CD8-positive, alpha-beta memory T cell (primary cell): ENCODE measurements at places on chromosomes 13 and 19.

DNA sequence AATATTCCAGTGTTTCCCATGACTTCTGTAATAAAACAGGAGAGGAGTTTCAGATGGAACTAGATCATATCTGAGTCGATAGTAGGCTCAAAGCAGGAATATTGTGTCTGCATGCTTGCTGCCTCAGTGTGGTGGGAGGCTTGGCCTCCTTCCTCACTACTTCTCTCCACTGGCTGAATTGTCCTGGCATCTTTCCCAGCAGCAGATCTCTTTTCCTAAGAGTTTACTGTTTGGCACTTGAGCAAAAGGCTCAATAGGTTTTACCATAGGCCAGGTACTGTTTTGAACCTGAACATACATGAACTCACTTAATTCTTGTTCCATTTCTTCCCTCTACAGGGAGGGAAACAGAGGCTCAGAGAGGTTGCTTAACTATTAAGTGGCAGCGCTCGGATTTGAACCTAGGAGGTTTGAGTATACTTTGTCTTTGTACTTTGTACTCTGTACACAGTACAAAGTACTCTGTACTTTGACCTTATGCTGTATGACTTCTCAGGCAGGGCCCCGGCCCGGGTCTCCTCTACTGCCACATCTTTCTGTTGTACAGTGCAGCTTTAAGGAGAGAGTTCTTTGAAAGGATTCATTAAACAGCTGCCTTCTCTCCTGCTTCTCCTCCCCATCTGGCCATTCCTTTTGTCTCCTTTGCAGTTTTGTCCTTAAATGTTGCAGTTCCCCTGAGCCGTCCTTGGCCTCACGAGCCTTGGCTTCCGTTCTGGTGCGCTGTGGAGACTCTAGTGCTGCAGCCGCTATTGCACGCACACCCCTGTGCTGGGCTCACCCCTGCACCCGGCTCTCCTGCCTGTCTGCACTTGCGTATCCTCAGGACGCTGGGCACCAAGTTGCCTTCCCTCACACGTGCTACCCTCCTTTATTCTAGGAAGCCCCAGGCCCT is 8.1 kb downstream of the B3GLCT start:
- H3K27ac ChIP-seq = no peak overlapping the region
- H3K36me3 ChIP-seq = no peaks in the 10 kb centered on the region
- H3K4me1 ChIP-seq = no peaks in the 10 kb centered on the region
- no peaks in the 10 kb centered on the region for H3K27me3 ChIP-seq

DNA sequence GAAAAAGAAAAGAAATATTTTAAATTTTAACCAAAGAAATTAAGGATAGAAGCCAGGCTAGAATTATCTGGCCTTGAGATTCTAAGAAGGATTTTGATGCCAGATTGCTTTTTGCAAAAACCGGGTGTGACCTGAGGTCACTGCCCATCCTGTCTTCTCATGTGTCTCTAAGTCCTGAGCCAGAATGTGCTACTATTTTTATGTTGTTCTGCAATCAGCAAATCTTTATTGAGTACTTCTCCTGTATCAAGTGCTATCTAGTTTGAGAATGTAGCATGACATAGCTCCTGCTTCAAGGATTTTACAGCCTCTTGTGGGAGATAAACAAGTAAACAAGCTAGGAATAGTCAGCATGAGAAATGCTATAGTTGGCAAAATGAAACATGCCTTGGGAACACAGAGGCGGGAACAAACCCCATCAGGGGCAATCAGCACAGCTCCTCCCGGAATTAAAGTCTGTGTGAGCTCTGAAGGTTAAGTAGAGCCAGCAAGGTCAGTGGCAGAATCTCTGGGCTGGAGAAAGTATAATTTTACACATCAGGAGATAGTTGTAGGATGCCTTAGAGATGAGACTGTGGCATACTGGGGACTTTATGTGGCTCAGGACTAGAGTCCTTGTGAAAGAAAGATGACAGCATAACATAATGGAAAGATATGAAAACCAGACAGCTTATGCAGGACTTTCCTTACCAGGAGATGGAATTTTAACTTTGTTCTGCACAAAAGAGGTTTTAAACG is 899.5 kb upstream of the SLC10A2 start:
- no peaks in the 10 kb centered on the region for H3K27me3 ChIP-seq
- no peaks in the 10 kb centered on the region for H3K4me1 ChIP-seq
- H3K27ac ChIP-seq = no peak overlapping the region
- no peak for DNase-seq
- H3K4me3 ChIP-seq = no peak overlapping the region

DNA sequence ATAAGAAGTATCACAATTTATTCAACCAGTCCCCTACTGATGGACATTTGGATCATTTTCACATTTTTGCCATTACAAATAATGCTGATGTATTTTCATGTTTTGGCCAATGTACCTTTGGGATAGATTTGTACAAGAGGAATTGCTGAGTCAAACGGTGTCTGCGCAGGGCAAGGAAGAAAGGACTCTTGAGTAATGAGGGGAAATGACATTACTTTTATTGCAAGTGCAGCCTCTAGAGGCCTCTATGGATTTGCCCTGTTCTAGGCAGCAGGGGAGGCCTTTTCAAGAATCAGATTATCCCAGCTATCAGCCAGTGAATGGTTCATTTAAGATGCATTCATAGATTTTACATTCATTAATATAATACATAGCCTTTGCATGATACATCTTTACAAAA is 32.9 kb upstream of the GTF3A start:
- no peaks in the 10 kb centered on the region for H3K4me1 ChIP-seq
- no peaks in the 10 kb centered on the region for H3K27me3 ChIP-seq
- no peak overlapping the region for H3K4me3 ChIP-seq
- no peaks in the 10 kb centered on the region for H3K36me3 ChIP-seq
- no peak for DNase-seq
- H3K27ac ChIP-seq = no peak overlapping the region

DNA sequence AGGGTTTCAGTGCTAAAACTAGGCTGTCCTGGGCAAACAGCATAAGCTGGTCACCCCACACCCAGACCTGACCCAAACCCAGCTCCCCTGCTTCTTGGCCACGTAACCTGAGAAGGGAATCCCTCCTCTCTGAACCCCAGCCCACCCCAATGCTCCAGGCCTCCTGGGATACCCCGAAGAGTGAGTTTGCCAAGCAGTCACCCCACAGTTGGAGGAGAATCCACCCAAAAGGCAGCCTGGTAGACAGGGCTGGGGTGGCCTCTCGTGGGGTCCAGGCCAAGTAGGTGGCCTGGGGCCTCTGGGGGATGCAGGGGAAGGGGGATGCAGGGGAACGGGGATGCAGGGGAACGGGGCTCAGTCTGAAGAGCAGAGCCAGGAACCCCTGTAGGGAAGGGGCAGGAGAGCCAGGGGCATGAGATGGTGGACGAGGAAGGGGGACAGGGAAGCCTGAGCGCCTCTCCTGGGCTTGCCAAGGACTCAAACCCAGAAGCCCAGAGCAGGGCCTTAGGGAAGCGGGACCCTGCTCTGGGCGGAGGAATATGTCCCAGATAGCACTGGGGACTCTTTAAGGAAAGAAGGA is 2.8 kb downstream of the PPP1R12C start:
- no peaks in the 10 kb centered on the region for H3K27me3 ChIP-seq
- DNase-seq = no peak
- no peak overlapping the region for H3K27ac ChIP-seq
- no peak overlapping the region for H3K4me3 ChIP-seq
- no peaks in the 10 kb centered on the region for H3K36me3 ChIP-seq

DNA sequence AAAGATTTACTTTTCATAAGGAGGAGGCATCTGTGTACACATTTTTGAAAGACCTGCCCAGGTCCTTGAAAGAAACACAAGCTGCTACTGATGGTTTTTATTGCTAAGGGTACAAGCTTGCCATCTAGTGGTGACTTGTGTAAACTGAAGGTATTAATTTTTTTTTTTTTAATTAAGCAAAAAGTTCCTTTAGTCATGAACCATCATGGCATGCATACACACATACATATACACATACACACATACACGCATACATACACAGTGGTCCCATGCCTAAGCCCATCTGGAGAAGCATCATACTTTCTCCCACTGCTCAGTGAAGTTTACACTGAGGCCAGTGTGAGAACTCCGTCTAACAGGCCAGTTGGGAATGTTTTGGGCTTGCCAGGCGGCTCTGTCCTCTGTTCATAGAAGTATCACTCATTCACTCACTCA is 312.5 kb downstream of the DCLK1 start:
- H3K4me3 ChIP-seq = no peak overlapping the region
- H3K36me3 ChIP-seq = no peaks in the 10 kb centered on the region
- DNase-seq = no peak

DNA sequence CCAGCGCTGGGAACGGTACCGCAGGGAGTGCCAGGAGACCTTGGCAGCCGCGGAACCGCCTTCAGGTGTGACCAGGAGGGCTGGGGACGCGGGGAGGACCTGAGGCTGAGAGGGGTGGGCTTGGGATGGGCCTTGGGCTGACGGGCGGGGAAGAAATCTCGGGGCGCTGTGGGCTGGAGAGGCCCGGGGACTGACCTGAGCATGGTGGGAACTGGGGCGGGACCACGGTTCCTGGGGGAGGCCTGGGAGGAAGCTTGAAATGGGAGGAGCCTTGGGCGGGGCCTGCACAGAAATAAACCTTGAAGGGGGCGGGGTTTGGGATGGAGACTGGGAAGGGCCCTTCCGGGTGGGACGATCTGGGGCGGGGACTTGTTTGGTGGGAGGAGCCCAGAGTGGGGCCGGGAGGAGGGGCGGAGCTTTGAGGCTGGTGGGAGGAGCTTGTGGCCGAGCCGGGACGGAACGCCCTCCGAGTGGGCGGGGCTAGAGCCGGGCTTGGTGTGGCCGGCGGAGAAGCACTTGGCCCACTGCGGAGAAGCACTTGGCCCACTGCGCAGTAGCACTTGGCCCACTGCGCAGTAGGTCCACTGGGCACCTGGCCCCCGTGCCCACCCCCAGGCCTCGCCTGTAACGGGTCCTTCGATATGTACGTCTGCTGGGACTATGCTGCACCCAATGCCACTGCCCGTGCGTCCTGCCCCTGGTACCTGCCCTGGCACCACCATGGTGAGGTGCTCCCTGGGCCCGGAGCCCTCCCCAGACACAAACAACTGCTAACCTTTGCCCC is 2.8 kb downstream of the GIPR start:
- DNase-seq = peak; percentile 50
- H3K36me3 ChIP-seq = no peaks in the 10 kb centered on the region
- no peak overlapping the region for H3K4me3 ChIP-seq
- H3K4me1 ChIP-seq = peaks cover 20% of the 10 kb centered on the region

GRCh38 chr19:18499055-18499775 is 22.7 kb downstream of the ELL start:
- H3K36me3 ChIP-seq = no peaks in the 10 kb centered on the region
- H3K27me3 ChIP-seq = no peaks in the 10 kb centered on the region
- H3K4me3 ChIP-seq = no peak overlapping the region
- peaks cover 97% of the 10 kb centered on the region for H3K4me1 ChIP-seq
- DNase-seq = no peak

- H3K36me3 ChIP-seq = no peaks in the 10 kb centered on the region
- no peak for DNase-seq
- peak overlapping the region; percentile 47 for H3K27ac ChIP-seq
- no peak overlapping the region for H3K4me3 ChIP-seq
- H3K4me1 ChIP-seq = no peaks in the 10 kb centered on the region
These were observed 22.2 kb downstream of the EFNA2 start for GRCh38 chr19:1307755-1308303.

- no peak overlapping the region for H3K27ac ChIP-seq
- H3K4me1 ChIP-seq = no peaks in the 10 kb centered on the region
- H3K27me3 ChIP-seq = no peaks in the 10 kb centered on the region
- no peak overlapping the region for H3K4me3 ChIP-seq
These were observed 597.8 kb upstream of the SLC10A2 start for GRCh38 chr13:103663996-103664395.

GRCh38 chr13:77674852-77675251 is 22.6 kb upstream of the SLAIN1 start:
- H3K27ac ChIP-seq = no peak overlapping the region
- no peaks in the 10 kb centered on the region for H3K36me3 ChIP-seq
- H3K27me3 ChIP-seq = peaks cover 7% of the 10 kb centered on the region
- DNase-seq = no peak
- H3K4me3 ChIP-seq = no peak overlapping the region

DNA sequence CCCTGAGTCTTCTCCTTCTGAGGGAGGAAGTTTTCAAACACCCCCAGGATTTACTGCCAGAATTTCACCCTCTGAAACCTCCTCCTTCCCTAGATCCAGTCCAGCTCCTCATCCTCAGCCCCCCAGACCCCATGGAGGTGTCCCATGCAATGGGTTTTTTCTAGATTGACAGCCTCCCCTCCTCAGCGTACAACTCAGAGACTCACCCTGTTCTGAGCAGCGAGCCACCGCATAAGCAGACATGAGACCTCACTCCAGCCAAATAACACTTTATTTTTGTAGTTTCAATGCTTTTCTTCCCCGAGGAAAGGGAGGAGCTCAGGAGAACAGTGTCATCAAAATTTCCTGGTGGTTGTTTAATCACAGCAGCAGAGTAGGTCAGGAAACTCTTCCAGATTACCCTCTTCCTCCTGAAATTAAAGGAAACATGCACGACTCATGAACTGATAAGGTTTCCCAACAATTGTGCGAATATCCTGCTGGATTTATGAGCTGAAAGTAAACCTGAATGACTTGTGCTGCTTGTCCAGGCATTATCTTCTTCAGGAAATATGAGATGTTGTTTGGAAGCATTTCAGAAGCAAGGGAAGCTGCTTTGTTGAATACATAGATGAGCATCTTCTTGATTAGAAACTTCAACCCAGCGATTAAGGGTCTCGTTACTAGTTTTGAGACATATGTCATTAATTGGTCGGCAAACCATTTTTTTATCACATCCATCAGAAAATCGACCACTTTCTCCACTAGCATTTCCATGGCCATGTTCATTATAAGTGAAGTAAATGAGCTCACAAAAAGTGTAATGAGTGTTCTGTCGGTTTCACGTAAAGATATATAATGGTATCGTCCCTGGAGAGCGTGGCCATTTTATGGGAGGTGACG is 36.2 kb downstream of the ERICH4 start:
- no peaks in the 10 kb centered on the region for H3K36me3 ChIP-seq
- no peaks in the 10 kb centered on the region for H3K4me1 ChIP-seq
- H3K4me3 ChIP-seq = no peak overlapping the region

GRCh38 chr19:10085641-10086590 is at the start of gene SHFL:
SHFL (plus strand) TSS chr19:10086317; CDS start chr19:10086428, 111 bp downstream.
- H3K36me3 ChIP-seq = peaks cover 6% of the 10 kb centered on the region
- peak; percentile 86 for DNase-seq

DNA sequence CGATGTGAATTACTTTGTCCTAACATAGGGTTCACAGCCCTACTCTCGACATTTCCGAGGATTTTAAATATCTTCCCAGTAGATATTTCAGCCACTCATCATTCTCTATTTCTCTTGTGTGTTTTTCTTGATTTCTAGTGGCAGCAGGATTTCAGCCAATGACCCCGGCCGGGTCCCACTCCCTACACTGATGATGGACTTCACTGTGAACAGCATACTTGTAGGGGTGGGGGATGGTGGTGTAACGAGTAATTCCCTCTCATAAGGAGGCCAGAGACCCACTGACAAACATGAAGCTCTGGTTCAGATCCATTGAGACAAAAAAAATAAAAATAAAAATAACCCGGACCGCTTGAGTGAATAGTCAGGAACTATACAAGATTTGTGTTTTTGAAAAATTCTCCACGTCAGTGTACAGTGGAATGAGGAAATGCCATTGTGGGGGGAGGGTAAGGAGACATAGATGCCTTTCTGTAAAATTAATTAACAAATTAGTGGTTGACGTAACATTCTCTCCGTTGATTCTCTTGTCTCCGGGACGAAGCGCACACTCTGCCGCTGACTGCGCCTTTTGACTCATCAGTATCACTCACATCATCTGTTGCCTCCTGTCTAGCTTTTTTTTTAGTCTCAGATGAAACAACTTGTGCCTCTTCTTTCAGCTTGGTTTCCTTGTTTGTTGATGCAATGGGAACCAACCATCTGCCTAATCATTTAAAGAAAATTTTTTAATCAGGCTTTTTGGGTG is 48.8 kb upstream of the IRS2 start:
- no peak for DNase-seq
- H3K27me3 ChIP-seq = no peaks in the 10 kb centered on the region
- no peaks in the 10 kb centered on the region for H3K36me3 ChIP-seq
